ENCODE measurements at places on chromosomes 5 and 9.

GRCh38 chr5:15215056-15215455, 284.9 kb upstream of the FBXL7 start:
- DNase-seq = no peak

DNA sequence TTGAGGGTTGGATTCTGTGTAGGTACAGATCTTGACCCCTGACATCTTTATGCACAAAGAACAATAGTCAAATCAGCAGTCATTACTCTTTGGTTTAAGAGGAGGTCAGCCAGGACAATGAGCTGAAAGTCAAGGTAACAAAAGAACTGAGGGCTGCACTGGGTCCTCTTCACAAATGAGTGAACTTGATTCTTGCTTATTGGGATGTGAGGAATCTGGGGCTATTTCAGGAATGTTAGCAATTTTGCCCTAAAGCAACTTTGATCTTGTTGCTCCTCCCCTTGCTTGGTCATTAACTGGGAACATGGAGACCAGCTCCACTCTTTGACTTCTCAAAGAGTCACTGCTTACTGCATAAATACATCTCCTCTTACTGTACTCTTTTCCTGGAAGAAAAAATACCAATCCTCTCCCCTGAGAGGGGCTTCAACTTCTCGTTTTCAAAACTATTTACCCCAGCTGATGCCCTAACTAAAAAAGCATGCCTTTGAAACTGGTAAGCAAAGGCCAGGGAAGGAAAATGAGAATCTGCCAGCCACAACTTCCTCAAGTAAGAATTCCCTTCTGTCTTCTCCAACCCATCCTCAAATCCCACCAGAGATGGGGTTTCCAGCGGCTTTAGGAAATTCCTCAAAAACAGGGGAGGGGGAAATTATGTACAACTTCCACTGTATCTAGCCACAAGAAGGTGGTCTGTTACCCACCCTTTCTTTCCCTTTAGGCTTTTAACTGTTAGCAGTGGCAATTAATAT, 368.3 kb downstream of the ENC1 start:
- no peak for DNase-seq

- no peak for DNase-seq
Measured at GRCh38 chr9:122348288-122348777, 22.5 kb upstream of the PTGS1 start.

DNA sequence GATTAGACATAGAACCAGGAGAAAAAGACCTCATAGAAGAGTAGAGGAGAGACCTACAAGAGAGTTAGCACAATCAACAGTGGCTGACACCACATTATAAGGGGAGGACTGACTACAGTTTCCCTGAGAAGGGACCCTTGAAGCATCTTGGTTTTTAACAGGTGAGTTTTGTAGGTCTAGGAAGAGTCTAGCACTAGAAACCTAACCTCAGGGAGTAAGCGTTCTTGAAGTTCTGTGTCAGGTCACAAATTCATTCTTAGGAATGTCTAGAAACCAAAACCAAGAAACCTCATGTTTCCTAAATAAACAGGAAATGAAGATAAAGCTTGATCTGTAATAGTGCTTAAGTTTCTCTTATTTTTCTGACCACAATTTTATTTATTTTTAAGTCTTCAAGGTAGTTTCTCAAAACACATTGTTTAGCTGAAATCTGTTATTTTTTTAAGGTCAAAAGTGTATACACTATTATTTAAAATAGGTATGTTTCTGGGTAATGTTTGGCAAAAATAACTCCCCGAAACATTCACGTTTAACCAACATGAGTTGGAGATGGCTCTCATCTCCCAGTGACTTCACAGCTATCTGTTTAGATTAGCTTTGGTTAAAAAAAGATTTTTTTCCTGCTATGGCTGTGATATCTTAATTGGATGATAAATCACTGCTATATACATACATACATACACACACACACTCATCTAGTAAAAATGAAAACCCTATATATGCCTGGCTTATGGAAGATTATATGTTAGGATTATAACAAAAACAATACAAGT, 37.1 kb downstream of the MAP3K1 start:
- no peak for DNase-seq

DNA sequence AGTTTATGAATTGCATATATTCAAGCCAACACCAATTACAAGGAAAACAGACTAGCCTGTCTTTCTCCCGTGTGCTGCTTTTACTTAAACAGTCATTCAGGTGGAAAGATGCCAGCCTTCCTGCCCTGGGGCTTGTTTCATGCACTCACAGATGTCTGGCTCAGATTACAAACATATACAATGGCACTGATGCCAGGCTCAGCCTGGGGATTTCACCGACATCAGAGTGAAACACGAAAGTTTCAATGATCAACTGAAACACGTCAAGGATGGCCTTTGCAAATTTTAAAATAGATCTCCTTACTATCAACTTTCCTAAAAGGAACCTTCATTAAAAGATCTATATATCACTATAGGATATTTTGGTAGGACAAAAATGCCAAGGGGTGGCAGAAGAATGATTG, 1576.5 kb downstream of the EFNA5 start:
- no peak for DNase-seq

DNA sequence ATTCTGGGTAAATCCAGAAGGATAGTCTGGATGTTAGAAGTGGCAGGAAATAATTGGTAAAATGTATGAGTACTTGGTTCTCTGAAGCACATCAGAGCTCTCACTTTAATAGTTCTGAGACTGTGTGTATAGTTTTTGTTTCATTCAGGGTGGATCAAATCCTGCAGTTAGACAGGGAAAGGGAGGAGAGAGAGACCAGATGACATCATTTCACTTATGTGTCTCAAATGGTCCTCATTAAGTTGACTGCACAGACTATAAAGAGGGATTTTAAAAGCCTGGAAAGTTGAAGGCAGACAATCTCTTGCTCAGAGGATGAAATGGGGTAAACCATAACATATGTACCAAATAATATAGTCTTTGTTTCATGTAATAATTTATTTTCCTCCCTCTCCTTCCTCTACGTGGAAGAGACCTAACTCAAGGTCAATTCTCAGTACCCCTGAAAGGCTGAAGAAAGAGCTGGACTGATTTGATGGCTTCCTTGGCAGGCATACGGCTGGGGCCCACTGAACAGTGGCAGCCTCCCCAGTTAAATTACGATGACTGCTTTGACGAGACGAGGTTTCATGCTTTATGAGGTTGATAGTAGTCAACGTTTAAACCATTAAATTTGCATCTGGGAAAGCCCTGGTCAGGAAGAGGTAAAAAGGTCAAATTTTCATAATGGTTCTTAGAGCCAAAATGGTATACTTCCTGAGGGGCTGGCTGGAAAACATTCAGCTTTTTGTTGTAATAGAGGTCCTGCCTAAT, 395.1 kb upstream of the RPS23 start:
- DNase-seq = no peak

GRCh38 chr5:124801551-124801950, 55.1 kb upstream of the ZNF608 start:
- no peak for DNase-seq

DNA sequence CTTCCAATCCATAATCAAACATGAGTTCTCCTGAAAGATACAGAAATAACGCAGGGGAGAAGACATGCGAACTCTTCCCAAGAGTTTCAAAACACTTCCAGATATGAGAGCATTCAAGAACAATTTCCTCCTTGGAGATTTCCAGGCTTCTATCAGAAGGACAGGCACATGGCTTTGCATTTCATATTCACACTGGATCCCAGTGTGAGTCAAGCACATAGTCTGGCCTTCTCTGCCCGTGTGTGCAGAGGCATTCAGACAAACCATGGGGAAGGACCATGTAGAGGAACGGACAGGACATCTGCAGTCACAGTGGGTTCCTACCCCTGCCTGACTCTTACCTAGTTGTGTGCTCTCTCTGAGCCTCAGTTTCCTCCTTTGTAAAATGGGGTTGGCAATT, 384.5 kb downstream of the NTRK2 start:
- no peak for DNase-seq

DNA sequence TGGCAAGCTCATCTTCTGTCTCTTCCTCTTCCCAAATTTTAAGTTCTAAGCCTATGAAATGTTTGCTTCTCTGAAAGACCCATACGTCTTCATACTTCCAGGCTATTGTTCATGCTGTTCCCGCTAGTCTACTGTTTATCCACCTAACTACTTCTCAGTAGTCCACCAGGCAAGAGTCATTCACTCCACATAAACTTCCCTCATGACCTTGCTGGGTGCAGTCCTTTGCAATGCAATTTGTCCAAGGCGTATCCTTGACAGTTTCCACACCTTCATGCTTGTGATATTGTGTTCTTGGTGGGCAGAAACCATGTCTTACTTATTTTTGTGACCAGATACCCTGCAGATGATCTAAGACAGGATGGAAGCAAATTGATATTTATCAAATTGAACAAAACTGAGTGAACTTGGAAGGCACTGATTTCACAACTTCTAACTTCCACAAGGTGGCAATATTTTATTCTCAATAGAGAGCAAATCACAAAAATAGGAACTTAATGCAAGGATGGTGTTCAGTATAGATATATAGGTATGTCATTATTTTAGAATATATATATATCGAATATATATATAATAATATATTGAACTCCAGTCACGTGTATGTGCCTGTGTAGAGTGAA, 30.3 kb downstream of the TYRP1 start:
- no peak for DNase-seq

DNA sequence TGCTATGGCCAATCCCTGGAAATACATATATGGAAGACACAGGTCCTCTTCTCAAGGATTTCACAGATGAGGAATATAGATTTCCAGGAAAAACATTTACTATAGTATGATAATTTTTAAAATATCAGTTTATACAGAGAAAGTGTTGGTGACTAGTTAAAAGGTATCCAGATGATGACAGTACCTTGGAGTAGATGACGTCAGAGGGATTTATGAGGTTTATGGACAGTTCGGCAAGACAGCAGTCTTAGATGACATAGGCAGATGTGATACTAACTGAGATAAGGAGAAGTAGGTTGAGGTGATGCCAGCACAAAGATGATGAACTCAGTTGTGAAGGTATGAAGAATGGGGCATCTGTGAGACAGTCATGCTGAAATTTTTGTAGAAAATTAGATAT, 750.3 kb downstream of the PRELID2 start:
- DNase-seq = no peak
